ENCODE measurements at places on chromosomes 16 and 17. TPM values are rescaled to one million over a fixed set of nuclear protein-coding genes. Genes with fewer than 3 reads are reported as not detected.

DNA sequence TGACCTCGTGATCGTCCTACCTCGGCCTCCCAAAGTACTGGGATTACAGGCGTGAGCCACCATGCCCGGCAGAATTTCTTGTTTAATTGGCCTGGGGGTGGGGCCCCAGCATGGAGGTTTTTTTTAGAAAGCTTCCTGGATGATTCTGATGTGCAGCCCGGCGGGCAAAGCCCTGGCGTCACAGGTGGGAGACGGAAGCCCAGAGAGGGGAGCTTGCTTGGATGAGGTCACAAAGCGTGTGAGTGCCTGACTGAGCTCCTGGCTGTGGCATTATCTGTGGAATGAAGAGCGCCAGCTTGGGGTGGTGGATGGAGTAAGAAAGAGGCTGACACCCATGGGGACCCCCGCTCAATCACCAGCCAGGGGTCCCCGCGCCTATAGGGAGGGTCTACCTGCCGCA is 4.1 kb downstream of the VASN start:
- DNase-seq: no peak

GRCh38 chr17:44637066-44637465 is 19.2 kb upstream of the MEIOC start:
- DNase-seq: no peak

DNA sequence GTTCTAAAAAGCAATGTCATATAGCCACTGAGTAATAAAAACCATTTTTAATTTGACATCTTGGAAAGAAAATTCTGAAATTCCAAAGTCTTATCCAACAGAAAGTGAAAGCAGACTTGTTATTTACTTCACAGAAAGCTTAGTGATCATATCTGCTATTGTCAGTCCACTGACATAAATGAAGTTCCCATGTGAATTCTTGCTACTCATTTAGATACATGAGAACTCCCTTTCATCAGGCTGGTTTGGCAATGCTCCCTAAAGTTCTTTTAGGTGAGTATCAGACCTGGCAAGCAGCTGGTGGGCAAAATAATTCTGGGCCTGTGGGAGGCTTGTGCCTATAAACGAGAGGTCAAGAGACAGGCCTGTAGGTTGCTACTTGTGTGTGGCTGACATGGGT is 23.4 kb downstream of the NME2 start:
- peak; percentile 34 for DNase-seq

DNA sequence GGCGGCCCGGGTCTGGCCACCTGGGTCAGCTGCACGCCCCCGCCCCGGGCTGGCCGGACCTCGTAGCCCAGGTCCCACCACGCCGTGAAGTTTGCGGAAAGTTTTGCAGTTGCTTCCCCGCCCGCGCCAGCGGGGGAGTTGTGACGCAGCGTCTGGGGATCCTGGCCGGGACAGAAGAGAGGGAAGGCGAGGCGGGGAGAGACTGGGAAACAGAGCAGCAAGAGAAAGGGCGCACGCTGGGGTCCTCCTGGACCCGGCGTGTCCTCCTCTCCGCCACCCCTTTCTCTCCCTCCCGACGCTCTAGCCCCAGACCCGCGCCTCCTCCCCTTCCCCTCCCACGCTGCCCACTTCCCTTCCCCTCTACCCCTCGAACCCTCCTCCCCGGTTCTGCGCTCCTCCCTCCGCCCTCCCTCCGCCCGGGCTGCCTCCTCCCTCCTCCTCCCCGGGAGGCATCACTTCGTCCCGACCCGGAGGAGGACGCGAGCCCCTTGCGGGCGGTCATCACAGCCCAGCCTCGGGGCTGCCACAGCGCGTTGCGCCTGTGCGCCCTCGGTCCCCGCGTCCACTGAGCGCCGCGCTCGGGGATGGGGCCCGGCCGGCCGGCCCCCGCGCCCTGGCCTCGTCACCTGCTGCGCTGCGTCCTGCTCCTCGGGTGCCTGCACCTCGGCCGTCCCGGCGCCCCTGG is at the start of gene MRC2:
TSS of gene MRC2 (plus strand) at position 452 of the 685 bp plus-strand sequence. CDS start at position 585, 133 bp downstream.
- peak; percentile 51 for DNase-seq

DNA sequence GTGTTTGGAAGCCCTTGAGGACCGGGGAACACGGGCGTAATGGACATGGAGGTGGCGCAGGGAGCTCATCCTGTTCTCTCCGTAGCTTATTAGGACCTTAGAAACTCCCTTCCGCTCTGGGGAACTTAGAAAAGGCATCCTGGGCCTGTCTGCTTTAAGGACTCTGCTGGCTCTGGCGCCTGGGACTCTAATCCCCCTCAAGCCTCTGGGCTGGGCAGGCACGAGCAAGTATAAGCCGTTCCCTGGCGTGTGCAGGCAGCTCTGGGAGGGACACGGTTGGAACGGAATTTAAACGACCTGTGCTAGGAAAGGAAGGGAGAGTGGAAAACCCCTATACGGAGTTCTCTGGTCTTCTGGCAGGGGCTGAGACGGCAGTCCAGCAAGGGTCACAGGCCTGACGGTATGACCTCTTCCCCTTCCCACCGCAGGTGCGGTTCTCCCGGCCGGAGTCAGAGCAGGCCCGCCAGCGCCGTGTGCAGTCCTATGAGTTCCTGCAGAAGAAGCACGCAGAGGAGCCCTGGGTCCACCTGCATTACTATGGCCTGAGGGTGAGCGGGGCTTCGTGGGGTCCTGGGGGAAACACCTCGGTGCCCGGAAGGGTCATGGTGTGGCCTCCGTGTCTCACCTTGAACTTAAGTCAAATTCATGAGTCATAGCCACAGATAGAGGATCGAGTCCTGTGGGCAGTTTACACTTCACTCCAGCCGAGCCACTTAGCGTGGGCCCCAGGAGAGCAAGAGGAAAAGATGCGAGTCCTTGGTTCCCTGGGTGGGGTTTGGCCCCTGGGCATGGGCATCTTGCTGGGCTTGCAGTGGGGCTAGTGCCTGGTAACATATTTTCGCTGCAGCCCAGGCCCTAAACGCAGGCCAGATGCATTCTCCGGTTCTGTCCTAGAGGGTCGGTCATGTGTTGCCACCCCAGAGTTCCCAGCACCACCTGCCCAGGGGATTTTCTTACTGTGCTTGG is 17.7 kb downstream of the POLR3E start:
- no peak for DNase-seq

DNA sequence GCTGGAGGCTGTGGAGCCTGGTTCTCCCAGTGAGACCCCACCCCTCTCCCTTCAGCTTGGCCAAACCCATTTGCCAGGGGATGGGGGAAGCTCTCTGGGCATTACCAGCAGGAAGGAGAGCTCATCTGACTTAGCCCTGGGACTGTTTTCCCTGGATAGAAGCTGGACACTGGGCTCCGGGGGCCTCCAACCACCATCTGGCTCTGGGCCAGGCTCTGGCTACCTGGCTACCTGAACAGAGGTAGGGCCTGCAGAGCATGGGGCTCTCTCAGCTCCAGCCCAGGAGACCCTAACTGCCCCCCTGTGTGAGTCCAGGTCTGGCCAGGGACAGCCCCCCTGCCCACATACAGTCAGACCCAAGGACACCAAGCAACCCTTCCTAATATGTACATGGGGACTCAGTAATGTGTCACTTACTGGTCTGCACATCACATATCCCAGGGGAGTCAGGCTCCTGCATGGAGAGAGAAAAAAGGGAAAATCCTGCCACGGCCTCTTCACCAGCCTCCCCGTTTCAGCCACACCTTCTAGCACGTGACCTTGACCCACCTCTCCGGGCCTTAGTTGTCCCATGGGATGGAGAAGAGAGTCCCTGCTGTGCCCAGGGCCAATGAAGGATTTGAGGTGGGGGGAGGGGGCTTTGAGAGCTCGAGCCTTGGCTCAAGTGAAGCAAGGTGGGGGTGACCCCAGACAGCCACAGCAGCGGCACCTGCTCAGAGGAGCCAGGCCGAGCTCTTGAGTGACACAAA is 13.8 kb downstream of the CNGB1 start:
- DNase-seq: no peak

GRCh38 chr16:2206780-2207433 is 1.7 kb downstream of the MLST8 start:
- DNase-seq: no peak

DNA sequence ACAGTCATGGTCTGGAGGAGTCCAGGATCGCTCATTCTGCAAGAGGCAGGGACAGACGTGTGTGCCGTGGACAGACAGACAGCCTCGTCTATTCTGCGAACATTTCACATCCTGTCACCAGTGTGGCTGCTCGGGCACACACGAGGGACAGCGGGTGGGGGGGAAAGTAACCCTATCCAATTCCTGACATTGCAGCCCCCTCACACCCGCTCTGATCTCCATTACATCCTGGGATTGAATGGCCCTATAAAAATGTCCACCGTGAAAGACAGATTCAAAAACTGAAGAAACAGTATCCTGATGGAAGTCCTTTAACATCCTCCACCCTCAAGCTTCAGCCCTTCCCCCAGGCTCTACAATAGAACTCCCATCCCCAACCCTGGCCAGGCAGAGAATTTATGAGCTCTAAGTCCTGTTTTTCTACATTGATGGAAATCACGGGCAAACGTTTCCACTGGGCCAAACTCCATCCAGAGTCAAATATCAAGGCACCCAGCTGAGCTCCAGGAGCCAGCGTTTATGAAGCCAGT is 39.4 kb downstream of the HS3ST3A1 start:
- peak; percentile 4 for DNase-seq

DNA sequence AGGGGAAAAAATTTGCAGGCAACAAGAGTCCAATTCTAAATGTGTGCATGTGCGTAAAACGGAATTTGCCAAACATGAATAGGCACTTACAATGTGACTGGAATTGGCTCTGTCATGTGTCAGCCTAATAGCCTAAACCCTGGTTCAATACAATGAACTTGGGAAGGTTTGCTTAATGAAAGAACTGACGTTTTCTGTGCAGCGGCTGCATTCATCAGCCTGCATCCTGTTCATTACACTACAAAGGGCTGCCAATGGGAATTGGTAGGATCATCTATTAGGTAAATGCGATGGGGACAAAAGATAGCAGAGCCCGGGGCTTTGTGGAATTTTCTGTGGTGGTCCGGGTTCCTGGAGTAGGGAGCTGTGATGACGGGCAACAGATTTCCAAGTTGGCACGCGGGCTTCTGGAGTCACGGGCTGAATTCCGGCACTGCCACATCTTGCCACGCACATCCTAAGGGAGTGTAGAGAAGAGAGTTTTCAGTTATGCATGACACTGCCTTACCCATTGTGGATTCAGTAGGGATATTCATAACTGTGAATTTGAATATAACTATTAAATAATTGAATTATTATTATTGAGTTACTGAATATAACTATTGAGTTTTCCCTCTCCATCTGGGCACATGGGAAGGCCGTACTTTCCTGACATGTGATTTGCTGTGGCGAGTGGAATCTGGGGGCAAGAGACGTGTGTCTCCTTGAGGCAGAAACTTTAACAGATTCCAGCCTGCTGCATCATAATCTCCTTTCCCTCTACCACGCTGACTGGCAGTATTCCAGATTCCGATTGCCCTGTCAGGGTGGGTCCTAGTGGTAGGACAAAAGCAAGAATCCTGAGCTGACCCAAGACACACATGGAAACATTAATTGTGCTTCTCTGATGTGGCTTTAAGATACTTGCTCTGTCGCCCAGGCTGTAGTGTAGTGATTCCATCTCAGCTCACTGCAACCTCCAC is 565.6 kb downstream of the WWOX start:
- DNase-seq: no peak

DNA sequence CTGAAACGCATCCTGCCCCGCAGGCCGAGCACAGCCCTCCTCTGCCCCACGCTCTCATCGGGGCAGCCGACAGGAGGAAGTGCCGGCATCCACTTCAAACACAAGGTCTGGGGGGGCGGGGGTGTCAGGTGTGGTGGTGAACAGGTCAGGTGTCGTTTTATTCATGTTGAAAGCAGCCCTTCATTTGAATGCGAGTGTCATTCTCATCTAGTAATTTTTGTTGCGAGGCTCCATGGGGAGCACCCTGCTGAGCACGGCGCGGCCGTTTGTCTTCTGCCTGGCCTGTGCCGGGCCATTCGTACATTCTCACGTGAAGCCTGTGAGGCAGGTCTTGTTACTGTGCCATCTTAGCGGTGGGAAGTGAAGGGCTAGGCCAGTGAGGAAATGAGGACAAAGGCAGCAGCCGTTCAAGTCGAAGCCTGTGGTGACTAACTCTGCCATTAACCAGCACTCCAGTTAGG is 1.9 kb downstream of the ACSF3 start:
- no peak for DNase-seq

- no peak for DNase-seq
Measured at GRCh38 chr17:48055531-48056245, 7.5 kb downstream of the NFE2L1 start.

DNA sequence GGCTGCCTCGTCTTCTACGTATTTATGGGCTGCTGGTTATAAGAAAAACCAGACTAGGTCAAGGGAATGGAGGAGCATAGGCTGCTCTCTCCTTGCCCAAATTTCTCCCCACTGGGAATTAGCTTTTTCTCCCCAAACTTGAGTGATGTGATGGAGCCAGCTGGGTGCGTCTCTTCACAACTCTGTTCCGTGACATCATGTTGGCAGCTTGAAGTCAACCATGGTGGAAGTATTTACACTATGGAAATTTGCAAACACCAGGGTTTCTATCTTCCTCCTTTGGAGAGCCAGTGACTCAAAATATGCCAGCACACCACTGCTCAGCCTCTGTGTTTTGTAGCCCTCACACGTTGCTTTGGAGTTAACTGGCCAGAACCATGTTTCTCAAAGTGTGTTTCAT is 78.1 kb downstream of the OR1D5 start:
- DNase-seq: no peak

- DNase-seq: peak; percentile 50
Measured at GRCh38 chr17:48555258-48556228, 10.6 kb upstream of the HOXB2 start.

DNA sequence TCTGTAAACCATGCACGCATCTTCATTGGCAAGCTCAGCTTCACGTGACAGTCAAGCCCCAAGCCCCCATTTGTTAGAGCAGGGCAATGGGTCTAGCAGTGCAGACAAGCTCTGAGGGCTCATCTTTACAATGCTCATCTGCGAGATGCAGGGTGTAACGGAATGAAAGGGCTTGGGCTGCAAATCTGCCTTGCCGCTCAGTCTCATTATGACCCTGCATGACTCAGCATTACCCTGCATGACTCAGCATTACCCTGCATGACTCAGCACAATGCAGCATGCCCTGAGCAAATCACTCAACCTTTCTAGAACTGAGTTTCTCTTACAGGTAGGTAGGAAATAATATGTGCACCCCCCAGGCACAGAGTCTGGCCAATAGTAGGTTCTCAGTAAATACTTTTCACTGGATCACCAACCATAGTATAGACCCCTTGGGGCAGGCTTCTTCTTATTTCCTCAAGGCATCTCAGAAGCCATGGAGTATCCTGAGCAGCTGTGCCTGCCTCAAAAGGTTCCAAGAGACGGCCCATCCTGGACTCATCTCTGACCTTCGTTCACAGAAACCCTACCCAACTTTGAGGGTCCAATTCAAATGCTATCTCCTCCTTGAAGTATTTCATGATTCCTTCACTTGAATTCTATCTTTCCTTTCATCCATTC is 391.3 kb upstream of the CDH5 start:
- DNase-seq: no peak

GRCh38 chr17:14838567-14838966 is 426.6 kb downstream of the PMP22 start:
- no peak for DNase-seq

GRCh38 chr17:64145375-64145750 is 15.4 kb upstream of the ERN1 start:
- no peak for DNase-seq

GRCh38 chr16:75286389-75286788 is 35.0 kb upstream of the BCAR1 start:
- DNase-seq: no peak

- DNase-seq: no peak
Measured at GRCh38 chr16:65876624-65877023, 489.9 kb upstream of the CDH5 start.

Gene MYOCD
- total RNA-seq: 0.40 TPM

Gene FOXF1
- total RNA-seq: 0.40 TPM

Gene NF1
- total RNA-seq: 24.2 TPM

Gene NME2
- 603 TPM for total RNA-seq

Measured in lung microvascular endothelial cell (primary cell).